ENCODE measurements at places on chromosomes 3 and 15. TPM values are rescaled to one million over a fixed set of nuclear protein-coding genes. Genes with fewer than 3 reads are reported as not detected.

- DNase-seq = peak; percentile 95
- H3K36me3 ChIP-seq = no peaks in the 10 kb centered on the region
- peak overlapping the region; percentile 66 for H3K4me3 ChIP-seq
- H3K4me1 ChIP-seq = peaks cover 78% of the 10 kb centered on the region
- H3K27me3 ChIP-seq = no peaks in the 10 kb centered on the region
- H3K27ac ChIP-seq = peak overlapping the region; percentile 71
Measured at GRCh38 chr3:50163572-50164455, 8.7 kb downstream of the SEMA3F start.

DNA sequence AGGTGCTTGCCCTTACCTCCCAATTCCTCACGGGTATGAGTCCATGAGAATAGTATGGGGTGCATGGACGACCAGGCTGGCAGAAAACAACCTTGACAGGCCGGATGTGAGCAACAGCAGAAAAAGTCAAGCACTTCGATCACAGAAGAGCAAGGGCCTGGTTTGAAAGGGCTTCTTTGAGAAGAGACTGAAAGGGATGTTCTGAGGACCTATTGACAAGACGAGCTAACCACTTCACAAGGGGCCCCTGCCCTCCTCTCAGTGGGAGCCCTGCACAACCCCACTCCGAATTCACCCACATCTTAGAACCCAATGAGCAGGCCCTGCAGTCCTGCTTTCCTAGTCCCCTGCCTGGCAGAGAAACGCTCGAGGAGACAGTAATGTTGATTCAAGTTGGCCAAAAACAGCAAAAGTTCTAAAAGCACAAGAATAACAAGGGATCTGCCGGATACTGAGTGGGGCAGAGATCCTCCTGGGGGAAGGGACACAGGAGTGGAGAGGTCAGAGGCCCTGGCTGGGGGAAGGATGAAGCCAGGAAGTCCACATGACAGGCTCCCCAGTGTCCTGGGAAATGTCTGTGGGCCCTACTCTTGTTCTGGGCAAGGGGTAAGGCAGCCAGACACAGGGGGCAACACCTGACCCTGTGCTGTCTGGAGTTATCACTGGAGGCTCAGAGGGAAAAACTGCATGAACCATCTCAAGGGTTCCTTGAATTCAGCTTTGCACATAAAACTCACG is 14.8 kb upstream of the CX3CR1 start:
- peaks cover 3% of the 10 kb centered on the region for H3K27me3 ChIP-seq
- H3K27ac ChIP-seq = peak overlapping the region; percentile 56
- peaks cover 38% of the 10 kb centered on the region for H3K4me1 ChIP-seq
- H3K4me3 ChIP-seq = no peak overlapping the region
- DNase-seq = no peak

GRCh38 chr15:34085746-34086145 is 15.9 kb downstream of the EMC7 start:
- H3K36me3 ChIP-seq = peaks cover 20% of the 10 kb centered on the region
- no peak for DNase-seq
- H3K4me3 ChIP-seq = no peak overlapping the region
- no peak overlapping the region for H3K27ac ChIP-seq

The STRIT1 gene
- not detected for total RNA-seq

Data from HFFc6 (cell line).